ENCODE measurements at places on chromosomes 5 and 9.

GRCh38 chr5:85132269-85132668, 747.6 kb upstream of the EDIL3 start:
- no peak for DNase-seq

GRCh38 chr9:69667306-69667705, 4.9 kb downstream of the APBA1 start:
- no peak for DNase-seq

DNA sequence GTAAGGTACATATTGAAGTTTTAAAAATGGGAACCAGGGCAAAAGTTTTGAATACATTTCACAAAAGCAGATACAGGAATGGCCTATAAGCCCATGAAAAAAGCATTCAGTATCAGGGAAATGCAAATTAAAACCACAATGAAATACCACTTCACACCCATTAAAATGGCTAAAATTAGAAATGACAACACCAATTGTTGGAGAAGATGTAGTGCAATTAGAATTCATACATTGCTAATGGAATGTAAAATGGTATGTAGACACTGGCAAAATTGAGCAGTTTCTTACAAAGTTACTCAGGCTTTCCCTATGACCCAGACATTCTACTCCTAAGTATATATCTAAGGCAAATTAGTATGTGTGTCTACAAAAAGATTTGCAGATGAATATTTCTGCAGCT, 34.2 kb downstream of the CDC14B start:
- DNase-seq: no peak

- no peak for DNase-seq
Measured at GRCh38 chr9:106467865-106468164, 395.2 kb upstream of the ZNF462 start.

DNA sequence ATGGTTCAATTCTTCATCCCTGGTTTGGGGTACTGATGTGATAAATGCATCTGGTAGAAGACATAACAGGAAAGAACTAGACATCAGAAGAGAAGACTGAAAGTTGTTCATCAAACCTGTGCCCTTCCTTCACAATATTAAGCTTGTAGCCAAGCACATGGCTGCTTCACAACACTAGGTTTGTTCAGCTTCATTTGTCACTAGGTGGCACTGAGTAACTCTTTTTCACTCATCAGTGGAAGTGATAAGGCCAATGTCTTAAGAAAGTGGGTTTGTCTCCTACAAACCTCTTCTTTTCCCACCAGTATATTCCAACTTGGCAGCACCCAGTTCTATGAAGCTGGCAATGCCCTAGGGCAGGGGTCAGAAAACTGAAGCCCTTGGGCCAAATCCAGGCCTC, 26.9 kb downstream of the ZNF484 start:
- no peak for DNase-seq

DNA sequence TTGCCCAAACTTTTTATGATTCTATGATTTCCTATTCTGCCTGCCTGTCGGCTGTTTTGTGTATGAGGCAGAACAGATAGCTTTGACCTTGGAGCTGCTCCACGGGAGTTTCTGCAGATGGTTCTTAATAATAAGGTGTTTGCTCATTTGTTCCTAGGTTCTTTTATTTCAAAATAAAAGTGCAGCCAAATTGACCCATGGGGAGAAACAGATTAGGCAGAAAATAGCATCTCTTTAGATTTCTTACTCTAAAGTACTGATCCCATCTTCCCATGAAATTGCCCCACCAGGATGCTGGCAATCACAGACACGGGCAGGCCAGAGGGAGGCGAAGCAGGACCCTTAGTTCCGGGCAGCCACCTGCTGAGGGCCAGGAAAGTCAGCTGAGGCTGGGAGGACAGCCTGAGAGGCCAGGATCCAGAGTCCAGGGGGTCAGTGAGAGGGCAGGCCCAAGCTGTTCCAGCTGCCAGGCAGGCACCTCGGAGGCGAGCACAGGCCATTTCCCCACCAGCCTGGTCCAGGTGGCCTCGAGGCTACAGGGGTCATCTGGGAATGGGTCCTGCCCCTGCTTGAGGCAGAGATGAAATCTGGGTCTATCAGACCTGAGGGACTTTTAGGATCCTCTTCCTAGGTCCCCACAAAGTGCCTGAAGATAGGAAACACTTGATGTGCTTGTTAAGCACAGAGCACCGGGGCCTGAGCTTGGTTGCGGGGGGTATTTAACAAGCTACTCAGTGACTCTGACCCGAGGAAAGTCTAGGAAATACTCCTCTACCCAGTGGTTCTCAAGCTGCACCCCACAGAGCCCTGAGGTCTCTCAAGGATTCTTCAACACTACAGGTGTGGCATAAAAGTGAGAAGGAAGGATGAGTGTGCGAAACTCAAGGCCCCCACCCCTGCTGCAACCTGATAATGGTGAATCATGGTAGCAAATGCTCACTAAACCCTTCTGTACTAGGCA, 145.4 kb downstream of the CMYA5 start:
- peak; percentile 47 for DNase-seq

DNA sequence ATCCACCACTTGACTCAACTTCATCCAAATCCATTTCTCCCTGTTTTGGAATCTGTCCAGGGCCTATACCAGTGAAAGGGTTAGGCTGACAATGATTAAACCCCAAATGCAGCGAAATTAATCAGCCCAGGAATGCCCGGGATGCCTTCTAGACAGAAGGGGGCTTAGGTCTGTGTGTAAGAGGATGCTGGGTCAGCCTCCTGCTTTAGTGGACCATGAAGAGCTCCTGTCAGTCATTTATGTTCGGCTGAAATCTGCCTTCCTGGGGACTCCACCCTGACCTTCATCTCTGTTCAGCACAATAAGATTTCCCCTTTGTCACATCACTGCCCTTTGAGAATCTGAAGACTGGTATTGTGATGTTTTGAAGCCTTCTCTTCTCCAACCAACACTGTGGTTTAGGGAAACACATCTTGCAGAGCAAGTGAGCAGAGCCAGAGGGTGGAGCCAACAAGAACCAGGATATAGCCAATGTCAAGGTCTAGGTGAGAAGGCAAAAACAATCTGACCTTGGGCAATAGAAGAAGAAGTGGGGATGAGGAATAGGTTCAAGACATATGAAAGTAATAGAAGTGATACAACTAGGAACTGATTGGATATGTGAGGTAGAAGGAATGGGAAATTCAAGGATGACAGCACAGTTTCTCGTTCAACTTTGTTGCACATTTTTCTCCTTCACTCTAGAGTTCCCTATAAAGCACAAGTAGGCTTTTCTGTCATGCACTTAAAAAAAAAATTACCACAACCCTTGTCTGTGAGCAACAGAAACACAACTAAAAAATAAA, 234.4 kb downstream of the ARHGAP26 start:
- no peak for DNase-seq

DNA sequence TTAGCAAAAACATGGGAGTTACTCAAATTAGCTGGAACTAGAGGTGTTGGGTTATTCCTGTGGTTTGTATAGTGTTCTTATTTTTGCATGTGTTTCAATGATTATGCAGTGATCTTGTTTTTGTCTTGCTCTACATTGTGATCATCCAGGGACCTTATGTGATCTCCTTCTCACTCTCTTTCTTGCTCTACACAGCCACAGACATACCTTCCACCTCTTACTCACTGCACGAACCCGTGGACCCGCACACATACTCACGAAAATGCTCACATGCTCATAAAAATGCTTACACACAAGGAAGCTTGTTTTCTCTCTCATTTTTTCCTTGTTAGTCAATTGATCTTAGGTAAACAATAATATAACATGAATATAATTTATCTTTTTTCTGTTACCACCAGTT, 187.1 kb downstream of the KDM4C start:
- no peak for DNase-seq

GRCh38 chr5:73649926-73650325, 23.9 kb downstream of the ARHGEF28 start:
- no peak for DNase-seq

- DNase-seq: no peak
Measured at GRCh38 chr5:53030893-53031292, 41.7 kb downstream of the ITGA2 start.

GRCh38 chr5:38367410-38367809, 109.1 kb downstream of the EGFLAM start:
- DNase-seq: no peak

DNA sequence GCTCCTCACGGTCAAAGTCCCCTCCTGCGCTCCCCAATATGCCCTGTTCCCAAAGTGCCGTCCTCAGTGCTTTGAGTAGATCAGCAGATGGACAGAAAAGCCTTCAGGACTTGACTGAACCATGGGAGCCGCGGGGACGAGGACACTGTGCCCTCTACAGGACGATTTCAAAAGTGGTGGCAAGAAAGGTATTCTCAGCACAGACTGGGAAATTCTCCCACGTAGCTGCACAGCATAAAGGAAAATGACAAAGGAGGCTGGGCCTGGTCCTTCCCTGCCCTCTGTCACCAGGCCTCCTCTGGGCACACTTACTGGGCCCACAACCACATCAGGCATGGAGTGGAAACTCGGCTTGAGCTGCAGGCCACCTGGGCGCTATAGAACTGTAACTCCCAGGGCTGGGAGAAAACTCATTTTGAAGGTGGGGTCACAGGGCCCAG, 16.7 kb upstream of the MTMR12 start:
- DNase-seq: peak; percentile 76

DNA sequence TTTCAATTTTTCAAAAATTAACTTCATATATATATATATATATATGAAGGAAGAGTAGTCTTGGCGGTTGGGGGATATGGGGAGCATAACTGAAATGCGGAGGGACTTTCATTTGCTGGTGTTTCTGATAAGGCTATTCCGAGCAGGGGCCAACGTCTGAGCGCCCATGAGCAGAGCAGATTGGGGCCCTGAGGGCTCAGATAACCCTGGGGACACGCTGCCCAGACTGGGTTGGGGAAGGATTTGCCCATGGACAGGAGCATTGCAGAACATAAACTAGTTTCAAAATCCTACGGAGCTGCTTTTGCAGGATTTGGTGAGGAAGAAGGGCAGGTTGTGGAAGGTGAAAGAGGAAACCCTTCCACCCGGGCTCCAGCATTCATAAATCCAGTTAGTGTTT, 240.2 kb downstream of the IRX1 start:
- DNase-seq: no peak

- DNase-seq: no peak
Measured at GRCh38 chr9:86073839-86074238, 25.5 kb downstream of the GOLM1 start.

DNA sequence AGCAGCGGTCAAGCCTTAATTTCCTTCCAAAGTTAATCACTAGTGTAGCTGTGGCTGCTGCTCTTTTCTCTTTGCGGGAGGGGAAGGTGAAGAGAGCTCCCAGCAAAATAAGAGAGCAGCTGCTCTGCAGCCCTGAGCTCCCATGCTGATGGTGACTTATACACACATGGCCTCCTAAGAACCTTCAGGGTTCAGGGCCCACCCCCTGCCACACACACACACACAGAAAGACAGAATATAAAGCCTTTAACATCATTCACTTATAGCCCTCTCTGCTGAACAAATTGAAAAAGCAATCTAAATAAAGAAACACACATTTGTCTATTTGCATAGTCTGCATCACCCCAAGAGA, 43.6 kb downstream of the GAS1 start:
- no peak for DNase-seq

- DNase-seq: no peak
Measured at GRCh38 chr5:115774684-115775083, 41.8 kb downstream of the CDO1 start.

GRCh38 chr5:6743161-6743560, 29.9 kb downstream of the TENT4A start:
- no peak for DNase-seq

DNA sequence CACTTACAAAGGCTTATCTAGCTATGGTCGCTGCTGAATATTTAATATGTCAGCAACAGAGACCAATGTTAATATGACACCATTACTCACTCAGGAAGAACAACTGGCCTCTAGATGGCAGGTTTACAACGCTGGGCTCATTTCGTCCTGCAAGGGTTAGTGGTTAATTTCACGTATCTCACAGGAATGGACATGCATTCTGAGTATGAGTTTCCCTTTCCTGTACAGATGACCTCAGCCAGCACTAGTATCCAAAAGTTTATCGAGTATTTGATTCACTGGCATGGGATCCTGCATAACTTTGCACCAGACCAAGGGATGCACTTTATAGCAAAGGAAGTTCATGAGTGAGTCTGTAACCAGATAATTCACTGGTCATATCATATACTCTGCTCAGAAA, 8.7 kb upstream of the TRPC7 start:
- no peak for DNase-seq

- DNase-seq: no peak
Measured at GRCh38 chr9:96270236-96270744, 31.7 kb downstream of the HSD17B3 start.

DNA sequence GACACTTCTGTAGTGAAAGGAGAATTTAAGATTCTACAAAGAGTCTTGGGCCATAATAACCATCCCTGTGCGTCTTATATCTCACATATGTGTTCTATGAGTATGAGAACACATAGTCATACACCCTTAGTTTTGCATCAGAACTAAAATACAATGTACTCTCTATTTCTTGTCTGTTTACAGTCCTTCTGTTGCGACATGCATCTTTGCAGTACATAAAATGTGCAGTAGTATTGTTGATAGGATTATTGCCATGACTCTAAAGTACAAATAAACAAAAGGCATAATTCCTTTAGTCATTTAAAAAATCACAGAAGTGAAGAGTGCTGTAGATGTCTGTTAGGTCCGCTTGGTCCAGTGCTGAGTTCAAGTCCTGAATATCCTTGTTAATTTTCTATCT, 201.9 kb downstream of the NR3C1 start:
- DNase-seq: no peak

- DNase-seq: no peak
Measured at GRCh38 chr5:101600614-101601013, 695.5 kb downstream of the SLCO4C1 start.

DNA sequence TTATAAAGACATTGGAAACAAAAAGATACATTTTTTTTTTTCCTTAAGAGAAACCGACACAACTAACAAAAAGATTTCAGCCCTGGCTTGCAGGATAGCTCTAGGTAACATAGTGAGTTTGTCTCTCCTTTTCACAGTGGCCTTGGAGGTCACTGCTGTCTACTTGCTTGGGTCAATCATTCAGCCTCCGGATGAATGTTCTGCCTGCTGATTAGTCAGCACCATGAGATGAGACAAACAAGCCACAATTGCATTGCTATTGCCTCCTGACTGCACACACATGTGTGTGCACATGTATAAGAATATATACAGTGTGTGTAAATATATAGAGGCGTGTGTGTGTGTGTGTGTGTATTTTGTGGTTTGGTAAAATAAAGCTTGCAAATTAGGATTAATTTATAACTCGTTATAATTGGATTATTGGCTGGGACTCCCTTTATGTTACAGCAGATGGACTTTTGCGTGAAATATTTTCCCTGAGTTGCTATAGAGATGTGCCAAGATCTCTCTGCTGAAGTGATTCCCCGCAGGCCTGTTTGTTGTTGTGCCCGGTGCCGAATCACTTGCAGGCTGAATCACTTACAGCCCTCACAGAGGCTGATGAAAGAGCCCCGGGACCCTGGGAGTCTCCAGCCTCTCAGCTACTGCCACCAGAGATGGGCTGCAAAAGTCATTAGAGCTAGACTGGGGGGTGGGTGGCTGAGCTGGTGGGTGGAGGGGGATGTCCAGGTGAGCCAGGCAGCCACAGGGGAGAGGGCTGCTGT, 161.2 kb downstream of the FGF18 start:
- no peak for DNase-seq

- DNase-seq: peak; percentile 56
Measured at GRCh38 chr5:180336234-180337020, 16.7 kb downstream of the GFPT2 start.

- DNase-seq: no peak
Measured at GRCh38 chr5:23169660-23170416, 316.7 kb upstream of the CDH12 start.

- DNase-seq: no peak
Measured at GRCh38 chr5:55856516-55857246, 5.5 kb downstream of the IL31RA start.
